ENCODE measurements at places on chromosomes 12 and 14. TPM values are rescaled to one million over a fixed set of nuclear protein-coding genes. Genes with fewer than 3 reads are reported as not detected.

The LBHD2 gene
- polyA plus RNA-seq = not detected

The ADAM20 gene
- polyA plus RNA-seq = 0.05 TPM

DNA sequence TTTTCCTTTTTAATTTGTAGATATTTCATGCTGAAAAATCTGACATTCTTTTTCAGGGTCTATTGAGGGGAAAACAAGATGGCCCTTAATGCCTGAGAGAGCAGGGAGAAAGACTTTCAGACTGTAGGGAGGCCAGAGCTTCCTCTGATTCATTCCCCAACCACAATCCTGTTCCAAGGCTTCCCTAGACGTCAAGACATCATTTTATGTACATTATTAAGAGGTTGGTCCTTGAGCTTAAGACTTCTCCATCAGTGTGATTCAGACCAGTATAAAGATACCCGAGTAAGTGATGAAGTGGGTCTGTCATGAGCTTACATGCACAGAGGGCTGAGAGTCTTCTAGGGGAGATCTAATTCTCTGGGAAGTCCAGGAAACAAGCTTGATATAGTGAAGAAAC, 57.3 kb downstream of the AVPR1A start:
- DNase-seq = no peak

The PTGER2 gene
- not detected for polyA plus RNA-seq

The ENDOU gene
- 0.27 TPM for polyA plus RNA-seq

The AMN gene
- polyA plus RNA-seq = 0.62 TPM

- no peak for DNase-seq
Measured at GRCh38 chr12:44379831-44380230, 496.3 kb downstream of the NELL2 start.
